Chondrocyte (in vitro differentiated cells): ENCODE measurements at places on chromosomes 6 and 20. TPM values are rescaled to one million over a fixed set of nuclear protein-coding genes. Genes with fewer than 3 reads are reported as not detected.
A peak's percentile ranks its signal among the peaks of the same experiment; 100 is the strongest.

DNA sequence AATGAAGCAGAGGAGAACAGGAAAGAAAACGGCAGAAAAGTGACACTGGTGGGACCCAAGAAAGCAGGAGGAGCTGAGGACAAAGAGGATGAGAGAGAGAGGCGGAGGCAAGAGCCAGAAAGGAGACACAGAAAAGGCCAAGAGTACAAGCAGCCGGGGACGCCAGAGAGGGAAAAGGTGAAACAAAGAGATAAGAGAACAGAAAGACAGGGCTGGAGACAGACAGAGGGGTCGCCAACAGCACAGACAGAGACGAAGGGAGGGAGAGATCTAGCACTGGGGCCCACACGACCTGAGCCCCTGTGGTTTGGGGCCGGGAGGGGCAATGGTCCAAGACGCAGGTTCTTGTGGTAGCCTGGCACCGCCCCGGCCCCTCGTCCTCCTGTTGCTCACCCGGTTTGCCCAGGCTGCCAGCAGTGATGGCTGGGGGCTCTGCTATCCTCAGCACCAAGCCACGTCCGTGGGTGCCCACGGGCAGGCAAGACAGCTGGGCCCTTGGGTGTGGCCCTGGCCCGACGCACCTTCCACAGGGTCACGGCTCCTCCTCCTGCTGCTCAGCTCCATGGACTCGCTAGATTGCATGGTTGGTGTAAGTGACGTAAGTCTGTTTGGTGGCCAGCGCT lies 123.5 kb downstream of the GRM4 start:
- no peaks in the 10 kb centered on the region for H3K36me3 ChIP-seq
- no peak overlapping the region for H3K27ac ChIP-seq
- H3K4me3 ChIP-seq = no peak overlapping the region
- DNase-seq = no peak

DNA sequence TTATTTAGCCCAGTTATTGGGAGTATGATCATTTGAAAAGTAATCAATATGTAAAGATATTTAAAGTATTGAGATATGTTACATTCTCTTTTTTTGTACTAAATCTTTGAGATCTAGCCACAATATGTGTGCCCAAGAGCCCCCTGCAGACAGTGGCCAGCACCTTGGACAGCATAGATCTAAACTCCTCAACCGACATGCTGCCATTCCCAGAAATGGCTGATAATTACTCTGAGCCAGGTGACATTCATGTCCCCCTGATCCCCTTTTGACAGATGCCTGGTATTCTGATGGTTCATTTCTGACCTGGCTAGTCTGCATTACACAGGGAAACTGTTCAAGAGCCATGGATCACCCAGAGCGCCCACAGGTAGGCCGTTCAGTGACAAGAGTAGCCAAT lies 177.1 kb downstream of the ZDHHC14 start:
- no peak overlapping the region for H3K4me3 ChIP-seq
- peaks cover 3% of the 10 kb centered on the region for H3K36me3 ChIP-seq
- no peak for DNase-seq
- H3K27me3 ChIP-seq = no peaks in the 10 kb centered on the region

GRCh38 chr6:21594416-21595281 lies 1.1 kb downstream of the SOX4 start:
- peak overlapping the region; percentile 25 for H3K4me3 ChIP-seq
- peaks cover 21% of the 10 kb centered on the region for H3K36me3 ChIP-seq
- H3K27ac ChIP-seq = peak overlapping the region; percentile 97

The TMC2 gene
- not detected in 3 replicates for total RNA-seq

GRCh38 chr6:45677381-45678284 lies 299.9 kb upstream of the SUPT3H start:
- peaks cover 30% of the 10 kb centered on the region for H3K4me1 ChIP-seq
- no peaks in the 10 kb centered on the region for H3K27me3 ChIP-seq
- peak overlapping the region; percentile 53 for H3K4me3 ChIP-seq
- H3K27ac ChIP-seq = peak overlapping the region; percentile 88

The MUC22 gene
- total RNA-seq = not detected in 3 replicates

The TOMM34 gene
- 16.2 to 18.8 TPM (median 16.4 TPM) in 3 replicates for total RNA-seq

GRCh38 chr6:2819978-2820377 lies 21.7 kb downstream of the SERPINB1 start:
- peaks cover 29% of the 10 kb centered on the region for H3K4me1 ChIP-seq
- peaks cover 3% of the 10 kb centered on the region for H3K36me3 ChIP-seq
- no peak overlapping the region for H3K4me3 ChIP-seq
- no peaks in the 10 kb centered on the region for H3K27me3 ChIP-seq
- no peak overlapping the region for H3K27ac ChIP-seq

The ZFP57 gene
- total RNA-seq = not detected in 3 replicates

The PTK7 gene
- 282 to 293 TPM (median 288 TPM) in 3 replicates for total RNA-seq

DNA sequence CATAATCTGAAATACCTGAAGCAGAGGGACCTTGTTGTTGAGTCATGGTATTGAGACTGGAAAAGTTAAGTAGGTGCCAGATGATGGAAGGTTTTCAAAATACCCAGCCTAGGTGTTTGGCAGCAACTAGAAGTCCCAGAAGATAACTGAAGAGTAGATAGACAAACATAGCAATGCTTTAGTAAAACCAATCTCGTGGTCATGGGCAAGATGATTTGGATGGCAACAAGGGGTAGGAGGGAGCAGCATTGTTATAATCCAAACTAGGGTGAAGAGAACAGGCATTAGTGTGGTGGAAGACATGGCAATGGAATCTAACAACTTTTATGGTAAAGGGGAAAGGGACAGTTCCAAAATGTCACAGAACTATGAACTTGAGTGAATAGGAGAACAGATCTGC lies 2.3 kb downstream of the FILIP1 start:
- no peaks in the 10 kb centered on the region for H3K36me3 ChIP-seq
- H3K4me1 ChIP-seq = peaks cover 71% of the 10 kb centered on the region
- no peak for DNase-seq
- H3K27ac ChIP-seq = peak overlapping the region; percentile 1

The SNX21 gene
- 25.2 to 27.7 TPM (median 26.5 TPM) in 3 replicates for total RNA-seq

The PTK6 gene
- total RNA-seq = not detected in 3 replicates

The PHACTR3 gene
- not detected in 3 replicates for total RNA-seq

GRCh38 chr6:167152862-167153261 lies 4.9 kb downstream of the GPR31 start:
- H3K4me3 ChIP-seq = no peak overlapping the region
- no peak for DNase-seq
- H3K4me1 ChIP-seq = peaks cover 10% of the 10 kb centered on the region

- H3K4me3 ChIP-seq = no peak overlapping the region
- H3K36me3 ChIP-seq = no peaks in the 10 kb centered on the region
- H3K27ac ChIP-seq = no peak overlapping the region
- no peaks in the 10 kb centered on the region for H3K27me3 ChIP-seq
Measured at GRCh38 chr6:161908872-161909271, 635.0 kb upstream of the AGPAT4 start.

GRCh38 chr6:15550546-15551123 lies 112.2 kb downstream of the DTNBP1 start:
- peaks cover 29% of the 10 kb centered on the region for H3K4me1 ChIP-seq
- no peaks in the 10 kb centered on the region for H3K36me3 ChIP-seq
- no peak for DNase-seq
- H3K4me3 ChIP-seq = no peak overlapping the region
- no peaks in the 10 kb centered on the region for H3K27me3 ChIP-seq

- no peak for DNase-seq
- H3K27me3 ChIP-seq = no peaks in the 10 kb centered on the region
- H3K4me1 ChIP-seq = peaks cover 31% of the 10 kb centered on the region
Measured at GRCh38 chr6:1485678-1486077, 96.3 kb downstream of the FOXF2 start.

The TSBP1 gene
- not detected in 3 replicates for total RNA-seq

GRCh38 chr6:33620158-33620855 lies 815 bp upstream of the ITPR3 start:
- no peak overlapping the region for H3K27ac ChIP-seq
- no peaks in the 10 kb centered on the region for H3K36me3 ChIP-seq
- H3K4me3 ChIP-seq = peak overlapping the region; percentile 85
- no peak for DNase-seq
- H3K4me1 ChIP-seq = peaks cover 18% of the 10 kb centered on the region

The FERMT1 gene
- total RNA-seq = 0.51 to 2.1 TPM (median 0.52 TPM) in 3 replicates

The CGA gene
- total RNA-seq = 1.3 TPM in 1 of 3 replicates, not detected in the others

The C6orf15 gene
- 0.37 TPM in 1 of 3 replicates, not detected in the others for total RNA-seq

GRCh38 chr6:97392735-97393134 lies 109.7 kb upstream of the MMS22L start:
- H3K27me3 ChIP-seq = peaks cover 26% of the 10 kb centered on the region
- no peak overlapping the region for H3K4me3 ChIP-seq
- H3K36me3 ChIP-seq = no peaks in the 10 kb centered on the region
- DNase-seq = no peak
- no peaks in the 10 kb centered on the region for H3K4me1 ChIP-seq

GRCh38 chr6:1910621-1911407 lies 301.1 kb downstream of the FOXC1 start:
- peak overlapping the region; percentile 95 for H3K27ac ChIP-seq
- peak overlapping the region; percentile 49 for H3K4me3 ChIP-seq
- no peaks in the 10 kb centered on the region for H3K36me3 ChIP-seq
- H3K27me3 ChIP-seq = no peaks in the 10 kb centered on the region

The MLIP gene
- total RNA-seq = 1.5 TPM in 1 of 3 replicates, not detected in the others

GRCh38 chr6:20718705-20719653 lies 184.7 kb downstream of the CDKAL1 start:
- no peaks in the 10 kb centered on the region for H3K27me3 ChIP-seq
- H3K4me1 ChIP-seq = no peaks in the 10 kb centered on the region

DNA sequence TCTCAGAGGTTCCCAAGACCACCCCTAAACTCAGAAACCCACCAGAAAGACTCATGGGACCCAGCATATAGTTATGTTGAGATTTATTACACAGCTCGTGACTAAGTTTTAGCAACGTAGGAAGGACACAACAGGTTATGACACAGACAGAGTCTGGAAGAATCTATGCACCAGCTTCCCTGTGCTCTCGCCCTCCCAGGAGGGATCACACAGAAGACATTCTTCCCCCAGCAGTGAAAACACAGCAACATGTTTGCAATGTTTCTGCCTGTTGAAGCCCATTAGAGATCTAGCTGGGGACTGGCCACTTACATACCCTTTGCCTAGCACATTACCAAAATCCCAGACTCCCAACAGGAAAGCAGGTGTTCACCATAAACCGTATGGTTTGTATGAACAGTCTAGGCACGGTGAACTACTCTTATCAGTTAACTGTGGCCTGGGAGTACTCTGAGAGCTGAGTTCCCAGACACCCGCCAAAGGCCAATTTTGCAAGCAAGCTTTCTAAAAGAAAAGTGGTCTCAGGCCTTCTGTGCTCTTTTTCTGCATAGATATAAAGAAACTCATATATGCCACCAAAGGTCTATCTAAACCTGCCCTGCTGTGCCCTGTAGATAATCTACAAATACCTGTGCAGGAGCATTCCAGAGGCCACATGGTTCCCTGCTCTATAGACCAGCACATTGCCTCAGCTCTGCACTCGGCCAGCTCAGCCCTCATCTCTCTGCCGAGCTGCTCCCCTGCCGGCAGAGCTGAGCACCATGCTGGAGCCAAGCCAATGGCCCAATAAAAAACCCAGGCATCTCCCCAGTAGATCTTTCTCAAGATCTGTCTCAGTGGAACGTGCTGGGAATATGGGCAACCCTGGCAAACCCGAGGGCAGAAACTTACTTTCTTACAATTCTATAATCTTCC lies 69.6 kb upstream of the SMIM28 start:
- H3K4me1 ChIP-seq = no peaks in the 10 kb centered on the region
- no peaks in the 10 kb centered on the region for H3K27me3 ChIP-seq
- no peak for DNase-seq
- no peak overlapping the region for H3K4me3 ChIP-seq

DNA sequence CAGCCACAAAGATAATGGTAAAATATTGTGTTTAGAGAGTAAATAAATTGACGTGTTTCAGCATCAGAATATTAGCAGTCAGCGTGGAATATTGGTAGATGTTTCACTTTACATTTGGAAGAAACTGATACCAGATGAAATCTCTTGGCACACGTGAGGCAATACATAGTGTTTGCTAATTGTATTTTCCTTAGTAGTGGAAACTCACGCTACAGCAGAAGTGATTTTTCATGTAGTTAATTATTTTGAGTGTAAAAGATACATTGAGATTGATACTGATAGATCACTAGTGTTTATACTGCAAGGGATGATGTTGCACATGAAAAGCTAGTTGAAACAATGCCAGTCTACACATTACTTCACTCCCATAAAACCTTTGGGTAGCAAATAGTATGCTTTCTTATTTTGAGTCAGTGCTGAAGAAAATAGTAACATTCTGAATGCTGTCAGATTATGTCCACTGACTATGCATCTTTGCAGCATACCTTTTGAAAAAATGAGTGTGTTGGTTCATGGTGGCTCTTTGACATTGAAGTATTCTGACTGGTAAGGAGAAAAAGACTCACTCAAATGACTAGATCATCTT lies 59.3 kb downstream of the CD2AP start:
- H3K27ac ChIP-seq = no peak overlapping the region
- no peaks in the 10 kb centered on the region for H3K27me3 ChIP-seq
- no peak for DNase-seq
- peaks cover 2% of the 10 kb centered on the region for H3K36me3 ChIP-seq

The SNRPB gene
- total RNA-seq = 99.8 to 103 TPM (median 103 TPM) in 3 replicates

The SSTR4 gene
- 0.33 TPM in 1 of 3 replicates, not detected in the others for total RNA-seq

DNA sequence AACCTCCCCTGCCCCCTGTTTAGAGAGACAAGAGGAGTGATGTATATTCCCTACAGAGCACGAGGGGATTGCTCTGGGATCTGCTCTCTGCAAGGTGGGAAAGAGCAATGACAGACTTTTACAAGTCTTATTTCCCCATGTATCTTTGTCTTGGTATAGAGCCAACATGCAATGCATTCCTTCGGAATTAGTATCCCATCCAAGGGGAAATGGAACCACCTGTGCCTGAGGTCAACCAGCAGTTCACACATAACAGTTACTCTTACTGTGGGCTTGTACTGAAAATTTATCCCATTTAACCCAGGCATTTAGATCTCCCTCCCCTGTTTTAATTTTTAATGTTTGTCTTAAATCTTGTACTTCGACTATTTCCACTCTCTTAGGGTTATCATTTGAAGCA lies 250.4 kb downstream of the C6orf118 start:
- H3K36me3 ChIP-seq = no peaks in the 10 kb centered on the region
- no peak overlapping the region for H3K4me3 ChIP-seq
- H3K27me3 ChIP-seq = no peaks in the 10 kb centered on the region
- DNase-seq = no peak
- H3K27ac ChIP-seq = no peak overlapping the region

The VIP gene
- total RNA-seq = not detected in 3 replicates
